ENCODE measurements at places on chromosomes 6 and 20.

DNA sequence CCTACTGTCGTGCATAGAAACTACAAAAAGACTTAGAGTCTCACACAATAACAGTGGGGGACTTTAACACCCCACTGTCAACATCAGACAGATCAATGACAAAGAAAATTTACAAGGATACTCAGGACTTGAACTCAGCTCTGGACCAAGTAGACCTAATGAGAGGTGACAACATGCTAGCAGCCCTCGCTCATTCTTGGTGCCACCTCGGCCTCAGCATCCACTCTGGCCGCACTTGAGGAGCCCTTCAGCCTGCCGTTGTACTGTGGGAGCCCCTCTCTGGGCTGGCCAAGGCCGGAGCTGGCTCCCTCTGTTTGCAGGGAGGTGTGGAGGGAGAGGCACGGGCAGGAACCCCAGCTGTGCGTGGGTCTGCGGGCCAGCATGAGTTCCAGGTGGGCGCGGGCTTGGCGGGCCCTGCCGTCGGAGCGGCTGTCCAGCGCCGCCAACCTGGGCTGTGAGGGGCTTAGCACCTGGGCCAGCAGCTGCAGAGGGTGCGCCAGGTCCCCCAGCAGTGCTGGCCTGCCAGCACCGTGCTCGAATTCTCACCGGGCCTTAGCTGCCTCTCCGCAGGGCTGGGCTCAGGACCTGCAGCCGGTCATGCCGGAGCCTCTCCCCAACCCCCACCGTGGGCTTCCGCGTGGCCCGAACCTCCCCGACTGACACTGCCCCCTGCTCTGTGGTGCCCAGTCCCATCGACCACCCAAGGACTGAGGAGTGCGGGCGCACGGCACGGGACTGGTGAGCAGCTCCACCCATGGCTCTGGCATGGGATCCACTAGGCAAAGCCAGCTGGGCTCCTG, 205.6 kb downstream of the FRK start:
- DNase-seq: no peak

DNA sequence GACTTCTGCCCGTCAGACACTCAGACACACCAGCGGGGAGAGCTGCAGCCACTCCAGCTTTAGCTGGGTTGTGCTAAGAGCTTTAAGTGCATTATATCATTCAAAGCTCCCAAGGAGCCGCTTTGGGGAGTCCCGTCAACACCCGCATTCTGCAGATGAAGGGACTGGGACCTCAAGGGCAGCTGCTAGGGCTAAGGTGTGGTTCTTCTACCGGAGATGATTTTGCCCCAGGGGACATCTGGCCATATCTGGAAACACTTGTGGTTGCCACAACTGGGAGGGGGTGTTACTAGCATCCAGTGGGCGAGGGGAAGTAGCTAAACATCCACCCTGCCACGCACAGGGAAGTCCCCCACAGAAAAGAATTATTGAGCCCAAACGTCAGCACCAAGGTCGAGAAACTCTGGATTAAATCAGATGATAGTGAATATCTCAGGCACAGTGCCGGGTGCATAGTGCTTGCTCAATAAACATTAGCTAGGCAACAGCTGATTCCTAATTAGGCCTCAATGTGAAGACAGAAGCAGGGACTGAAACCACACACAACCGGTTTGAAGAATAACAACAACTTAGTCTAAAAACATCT, 29.6 kb downstream of the PMEPA1 start:
- DNase-seq: no peak

- no peak for DNase-seq
Measured at GRCh38 chr20:43988451-43988850, 73.8 kb downstream of the TOX2 start.

GRCh38 chr20:14826543-14827313, 489.3 kb upstream of the FLRT3 start:
- DNase-seq: no peak

- DNase-seq: no peak
Measured at GRCh38 chr20:47720636-47721427, 64.4 kb downstream of the SULF2 start.

All from C1 segment of cervical spinal cord (tissue), 14 donors.